M059J (cell line): ENCODE measurements at places on chromosomes 5 and 9. TPM values are rescaled to one million over a fixed set of nuclear protein-coding genes. Genes with fewer than 3 reads are reported as not detected.

Gene SLC25A2
- 0.05 TPM in 1 of 2 replicates, not detected in the other for total RNA-seq

GRCh38 chr9:83992407-83992806, 11.8 kb downstream of the RMI1 start:
- DNase-seq = peak; percentile 38

GRCh38 chr5:172502410-172502809, 48.1 kb upstream of the SH3PXD2B start:
- no peak for DNase-seq

Gene PCDHGB4
- total RNA-seq = not detected in 2 replicates

Gene OBP2A
- not detected in 2 replicates for total RNA-seq

Gene DEPDC1B
- 15.9 and 27.3 TPM in 2 replicates for total RNA-seq

Gene EXOSC2
- total RNA-seq = 27.4 and 44.1 TPM in 2 replicates

GRCh38 chr5:1063661-1064382, 48.0 kb downstream of the SLC12A7 start:
- DNase-seq = no peak

GRCh38 chr9:116238225-116238624, 84.6 kb downstream of the PAPPA start:
- DNase-seq = peak; percentile 60

DNA sequence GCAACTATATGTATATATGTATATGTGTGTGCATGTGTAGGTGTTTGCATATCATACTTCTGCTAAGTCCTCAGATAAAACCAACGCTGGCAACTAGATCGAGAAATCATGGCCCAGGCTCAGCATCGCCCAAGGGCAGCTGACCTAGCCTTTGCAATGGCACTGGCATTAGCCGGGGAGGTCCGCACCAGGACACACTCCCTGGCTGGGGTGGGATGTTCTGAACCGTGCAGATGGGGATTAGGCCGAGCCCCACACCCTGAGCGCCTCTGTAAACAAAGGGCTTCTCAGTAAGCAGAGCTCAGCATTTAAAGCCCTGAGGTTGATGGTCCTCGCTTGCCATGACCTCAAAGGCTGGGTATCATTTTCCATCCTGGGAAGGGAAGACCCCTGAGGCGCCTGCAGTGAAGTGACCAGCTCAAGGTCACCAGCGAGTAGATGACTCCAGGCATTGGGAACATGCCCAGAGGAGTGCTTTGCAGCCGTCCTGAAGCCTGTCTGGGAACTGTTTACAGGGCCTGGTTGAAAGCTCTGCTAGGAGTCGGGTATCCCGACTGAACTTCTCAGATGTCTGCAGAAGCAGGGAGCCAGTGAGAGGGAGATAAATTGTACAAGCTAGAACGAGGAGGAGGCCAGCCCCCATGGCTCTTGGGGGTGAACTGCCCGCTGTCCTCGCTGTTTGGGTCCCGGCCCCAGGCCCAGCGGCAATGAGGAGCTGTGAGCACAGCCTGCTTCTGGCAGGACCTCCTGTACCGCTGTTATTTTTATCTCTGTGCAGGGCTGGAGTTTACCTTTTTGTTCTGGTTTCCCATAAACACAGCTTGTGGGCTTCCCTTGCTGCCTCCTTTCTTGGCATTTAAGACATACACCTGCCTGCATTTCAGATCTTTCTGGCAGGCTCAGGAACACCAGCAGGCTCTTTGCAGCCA, 18.4 kb downstream of the GADD45G start:
- DNase-seq = no peak
